Psoas muscle (tissue), 8 donors: ENCODE measurements at places on chromosomes 13 and 19. TPM values are rescaled to one million over a fixed set of nuclear protein-coding genes. Genes with fewer than 3 reads are reported as not detected.

DNA sequence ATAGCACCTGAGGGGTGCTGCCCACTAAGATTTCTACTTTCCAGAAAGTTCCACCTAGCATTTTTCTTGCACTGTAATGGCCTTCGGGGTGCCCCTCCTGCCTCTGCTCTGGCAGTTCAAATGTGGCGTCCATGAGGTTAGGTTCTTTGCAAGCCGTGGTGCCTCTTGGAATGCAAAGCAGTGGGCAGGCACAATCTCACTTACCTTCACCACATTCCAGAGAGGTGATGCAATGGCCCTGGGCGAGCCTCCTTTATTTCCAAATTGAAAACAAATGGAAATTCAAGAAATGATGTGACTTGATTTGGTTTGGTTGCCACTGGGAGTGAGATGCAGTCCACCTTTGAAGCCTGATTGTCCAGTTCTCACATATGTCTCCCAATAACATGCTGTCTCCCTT lies 46.9 kb downstream of the FGF9 start:
- H3K4me3 ChIP-seq: no peak overlapping the region
- DNase-seq: no peak
- no peak overlapping the region for H3K27ac ChIP-seq
- H3K27me3 ChIP-seq: no peaks in the 10 kb centered on the region
- no peaks in the 10 kb centered on the region for H3K36me3 ChIP-seq
- no peaks in the 10 kb centered on the region for H3K4me1 ChIP-seq

DNA sequence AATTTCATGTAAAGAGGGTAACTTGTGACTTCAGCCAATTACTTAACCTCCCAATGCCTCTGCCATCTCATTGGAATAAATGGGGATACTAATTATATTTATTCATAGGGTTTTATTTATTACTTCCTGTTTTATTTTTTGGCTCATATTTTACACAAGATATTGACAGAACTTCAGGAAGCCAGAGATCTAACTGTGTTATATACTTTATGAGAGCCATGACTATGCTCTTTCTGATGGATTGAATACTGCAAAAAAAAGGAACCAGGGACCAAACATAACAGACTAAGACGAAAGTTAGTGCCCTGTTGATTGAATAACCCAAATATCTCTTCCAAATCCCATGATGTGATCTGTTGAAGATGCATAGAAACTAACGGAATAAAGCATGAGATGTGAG lies 243.3 kb upstream of the STARD13 start:
- DNase-seq: no peak
- no peaks in the 10 kb centered on the region for H3K36me3 ChIP-seq
- peaks cover 5% of the 10 kb centered on the region for H3K4me1 ChIP-seq
- no peak overlapping the region for H3K4me3 ChIP-seq
- H3K27ac ChIP-seq: no peak overlapping the region

CEACAM6 gene
- not detected for total RNA-seq

DNA sequence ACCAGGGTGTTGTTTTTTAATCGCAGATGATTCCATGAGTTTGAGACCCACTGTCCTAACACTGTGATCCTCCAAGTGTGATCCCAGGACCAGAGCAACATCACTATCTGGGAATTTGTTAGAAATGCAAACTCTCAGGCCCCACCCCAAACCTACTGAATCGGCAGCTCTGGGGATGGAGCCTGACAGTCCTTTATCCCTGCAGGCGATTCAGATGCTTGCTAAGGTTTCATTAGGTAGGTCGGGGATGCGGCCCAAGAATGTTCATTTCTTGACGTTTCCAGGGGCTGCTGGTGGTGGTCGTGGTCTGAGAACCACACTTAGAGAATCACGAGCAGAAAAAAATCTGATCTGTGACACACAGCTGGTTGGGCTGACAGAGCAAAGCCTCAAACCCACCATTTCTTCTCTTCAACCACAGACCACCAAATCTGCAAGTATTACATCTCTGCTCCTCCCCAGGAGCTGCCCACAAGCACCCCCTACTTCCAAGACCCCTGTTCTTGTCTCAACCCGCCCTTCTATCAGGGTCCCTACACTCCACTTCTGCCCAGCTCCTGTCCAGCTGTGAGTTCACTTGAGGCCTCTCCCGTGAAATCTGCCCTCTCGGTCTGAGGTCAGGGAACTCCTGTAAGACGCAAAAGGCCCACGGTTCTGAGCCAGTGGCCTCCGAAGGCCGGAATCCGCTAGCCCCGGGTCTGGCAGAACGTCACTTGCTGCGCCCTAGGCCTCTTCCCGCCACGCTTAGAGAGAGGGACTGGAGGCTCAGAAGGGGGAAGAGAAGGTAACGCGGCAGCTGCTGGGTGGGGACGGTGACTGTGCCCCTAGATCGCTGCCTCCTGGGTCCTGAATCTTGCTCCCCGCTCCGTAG lies 1.1 kb upstream of the FARP1 start:
- H3K36me3 ChIP-seq: no peaks in the 10 kb centered on the region
- peak overlapping the region; percentile 75 for H3K4me3 ChIP-seq
- H3K4me1 ChIP-seq: peaks cover 9% of the 10 kb centered on the region
- peak; percentile 22 for DNase-seq

ELSPBP1 gene
- not detected for total RNA-seq

QPCTL gene
- 1.3 TPM for total RNA-seq

- no peak overlapping the region for H3K4me3 ChIP-seq
- H3K27me3 ChIP-seq: no peaks in the 10 kb centered on the region
- H3K36me3 ChIP-seq: no peaks in the 10 kb centered on the region
- no peak overlapping the region for H3K27ac ChIP-seq
Observed at GRCh38 chr13:39494006-39494405, 109.0 kb downstream of the LHFPL6 start.

GRCh38 chr19:3115916-3116602 lies 19.8 kb upstream of the GNA15 start:
- H3K27me3 ChIP-seq: no peaks in the 10 kb centered on the region
- DNase-seq: peak; percentile 45

ASPDH gene
- not detected for total RNA-seq

- H3K4me1 ChIP-seq: no peaks in the 10 kb centered on the region
- no peak overlapping the region for H3K4me3 ChIP-seq
- H3K36me3 ChIP-seq: peaks cover 80% of the 10 kb centered on the region
- H3K27me3 ChIP-seq: no peaks in the 10 kb centered on the region
Observed at GRCh38 chr19:40763526-40763925, 11.8 kb upstream of the MIA start.

GRCh38 chr13:46184277-46184699 lies 2.3 kb upstream of the LCP1 start:
- H3K27me3 ChIP-seq: no peaks in the 10 kb centered on the region
- H3K4me3 ChIP-seq: no peak overlapping the region
- no peak overlapping the region for H3K27ac ChIP-seq
- DNase-seq: no peak
- no peaks in the 10 kb centered on the region for H3K36me3 ChIP-seq
- no peaks in the 10 kb centered on the region for H3K4me1 ChIP-seq

CEACAM20 gene
- not detected for total RNA-seq

KRTDAP gene
- total RNA-seq: not detected

OR4F17 gene
- not detected for total RNA-seq
